ENCODE measurements at places on chromosomes 1 and 21.

GRCh38 chr1:116868385-116868784 lies 41.3 kb upstream of the PTGFRN start:
- no peak for DNase-seq

DNA sequence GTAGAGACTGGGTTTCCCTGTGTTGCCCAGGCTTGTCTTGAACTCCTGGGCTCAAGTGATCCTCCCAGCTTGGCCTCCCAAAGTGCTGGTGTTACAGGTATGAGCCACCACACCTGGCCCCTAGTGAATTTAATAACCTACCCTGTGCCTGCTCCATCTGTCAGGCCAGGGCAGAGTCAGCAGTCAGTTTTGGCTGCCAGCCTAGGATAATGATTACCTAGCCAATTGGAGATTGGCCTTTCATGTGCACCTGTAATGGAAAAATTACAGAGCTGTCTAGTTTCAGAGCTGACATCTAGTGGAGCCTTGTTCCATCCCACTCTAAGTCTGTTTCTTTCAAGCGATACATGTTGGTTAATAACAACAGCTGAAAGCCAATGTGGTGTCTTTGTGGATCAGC lies 92.0 kb downstream of the DIRAS3 start:
- no peak for DNase-seq

DNA sequence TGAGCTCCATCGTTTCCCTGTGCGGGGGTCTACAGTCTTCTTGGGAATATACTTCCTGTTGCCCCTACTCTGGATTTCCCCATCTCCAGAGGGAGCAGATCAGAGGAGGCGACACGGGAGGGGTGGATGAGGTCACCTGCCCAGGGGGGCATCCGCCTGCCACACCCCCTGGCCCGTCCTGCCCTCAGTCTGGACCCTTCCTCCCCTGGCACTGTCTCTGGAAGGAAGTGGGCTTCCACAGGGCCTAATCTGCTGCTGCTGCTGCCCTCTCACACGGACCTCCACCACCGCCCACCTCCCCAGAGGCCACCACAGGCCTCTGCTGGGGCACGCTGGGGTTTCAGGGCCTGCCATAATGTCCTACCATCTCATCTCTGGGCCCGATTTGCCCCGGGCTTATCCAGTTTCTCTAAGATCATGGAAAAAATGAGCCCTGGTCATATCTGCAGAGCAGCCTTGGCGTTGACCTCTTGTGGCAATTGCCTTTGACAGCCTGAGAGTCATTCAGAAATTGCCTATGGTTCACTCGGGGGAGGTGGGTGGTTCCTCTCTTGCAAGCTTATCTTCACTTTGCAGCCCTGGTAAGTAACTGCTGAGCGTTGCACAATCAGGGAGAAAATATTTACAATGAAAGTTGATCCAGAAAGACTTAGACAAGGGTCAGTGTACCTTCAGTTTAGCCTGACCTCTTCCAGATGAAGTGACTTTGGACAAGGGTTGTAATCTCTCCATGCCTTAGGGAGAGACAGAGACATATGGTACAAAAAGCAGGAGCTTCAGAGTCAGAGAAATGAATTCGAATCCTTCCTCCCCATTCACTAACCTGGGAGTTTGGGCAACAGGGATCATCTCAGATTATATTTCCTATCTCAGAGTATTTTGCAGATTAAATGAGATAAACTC lies 252.4 kb downstream of the TOMM20 start:
- DNase-seq = no peak

DNA sequence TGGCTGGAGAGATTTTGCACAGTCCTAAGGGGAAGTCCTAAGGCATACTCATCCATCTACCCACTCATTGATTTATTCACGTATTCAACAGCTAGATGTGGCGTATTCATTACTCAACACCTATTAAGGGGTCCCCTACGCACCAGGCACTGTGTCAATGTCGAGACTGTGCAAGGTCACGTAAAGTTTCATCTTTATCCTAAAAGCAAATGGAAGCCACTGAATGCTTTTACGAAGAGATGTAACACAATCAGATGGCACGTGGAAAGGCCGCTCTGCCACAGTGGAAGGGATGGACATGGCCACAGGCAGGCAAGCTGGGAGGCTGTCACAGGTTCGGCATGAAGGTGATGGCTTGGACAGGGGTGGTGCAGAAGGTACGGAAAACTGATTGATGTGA lies 66.3 kb upstream of the ZBTB18 start:
- no peak for DNase-seq

DNA sequence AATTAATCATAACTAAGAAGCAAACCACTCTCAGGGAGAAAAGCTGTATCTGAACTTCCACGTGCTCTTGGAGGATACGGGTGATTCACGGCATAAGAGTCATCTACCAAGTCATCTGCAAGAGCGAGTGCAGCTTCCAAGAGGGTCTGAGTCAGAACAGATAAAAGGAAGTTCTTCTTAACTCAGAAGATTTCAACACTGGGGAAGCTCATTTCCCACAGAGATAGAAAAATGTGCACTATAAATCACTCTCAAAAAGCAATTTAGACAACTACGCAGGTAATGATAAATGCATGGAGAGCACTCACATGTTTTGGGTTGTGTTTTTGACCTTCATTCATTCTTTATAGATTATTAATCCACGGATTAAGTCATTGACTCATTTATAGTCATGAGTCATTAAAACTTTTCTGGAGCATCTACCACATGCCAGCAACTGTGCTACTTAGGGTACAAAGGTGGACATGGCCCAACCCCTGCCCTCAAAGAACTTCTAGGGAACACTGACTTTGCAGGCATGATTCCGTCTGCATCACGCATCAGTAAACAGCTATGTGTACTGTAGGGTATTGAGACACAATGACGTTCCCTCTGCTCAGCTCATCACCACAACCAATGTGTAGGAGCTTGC lies 20.8 kb downstream of the KCNJ15 start:
- no peak for DNase-seq

- no peak for DNase-seq
Observed at GRCh38 chr1:55524006-55524405, 308.8 kb upstream of the USP24 start.

- DNase-seq = no peak
Observed at GRCh38 chr1:9603766-9604753, 15.3 kb downstream of the TMEM201 start.

DNA sequence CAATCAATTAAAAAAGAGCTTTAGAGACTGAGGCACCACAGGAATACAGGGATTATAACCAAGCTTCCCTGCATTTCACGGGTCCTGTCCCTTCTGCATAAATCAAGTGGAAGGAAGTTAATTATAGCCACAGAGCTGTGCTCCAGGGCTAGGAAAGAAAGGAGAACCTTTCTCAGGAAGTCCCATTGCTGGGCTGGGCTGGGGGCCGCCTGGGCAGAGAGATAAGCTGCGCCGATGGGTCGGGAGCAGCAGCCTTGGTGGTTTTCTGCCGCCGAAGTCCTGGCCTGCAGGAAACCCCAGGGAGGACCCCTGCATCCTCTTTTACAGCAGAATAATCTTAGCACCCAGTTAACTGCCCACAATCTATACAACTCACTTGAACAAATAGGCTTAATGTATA lies 12.6 kb upstream of the CD34 start:
- DNase-seq = no peak

DNA sequence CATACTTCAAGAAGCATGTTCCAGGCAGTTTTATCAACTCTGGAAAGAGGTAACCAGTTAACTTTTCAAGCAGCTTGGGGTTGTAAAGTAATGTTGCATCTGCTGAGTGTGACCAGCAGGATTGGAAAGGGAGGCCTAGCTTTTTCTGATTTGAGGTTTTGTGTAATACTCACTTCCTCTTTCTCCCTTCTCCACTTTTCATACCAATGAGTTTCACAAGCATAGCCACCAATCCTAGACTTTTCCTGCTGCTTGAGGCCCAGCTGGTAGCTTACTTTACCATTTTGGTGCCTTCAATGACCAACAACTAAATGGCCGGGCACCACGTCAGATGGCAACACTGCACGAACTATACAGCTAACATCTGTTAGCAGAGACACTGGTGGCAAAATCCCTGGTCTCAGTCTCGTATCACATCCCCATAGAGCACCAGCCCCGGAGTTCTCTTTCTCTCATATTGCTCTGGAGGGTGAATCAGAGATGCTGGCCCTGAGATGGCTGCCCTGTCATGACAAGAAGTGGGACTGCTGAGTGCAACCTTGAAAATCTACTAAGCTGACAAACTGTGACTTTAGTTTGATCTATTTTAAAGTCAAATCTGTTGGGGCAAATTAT lies 14.8 kb upstream of the GPR88 start:
- DNase-seq = no peak

DNA sequence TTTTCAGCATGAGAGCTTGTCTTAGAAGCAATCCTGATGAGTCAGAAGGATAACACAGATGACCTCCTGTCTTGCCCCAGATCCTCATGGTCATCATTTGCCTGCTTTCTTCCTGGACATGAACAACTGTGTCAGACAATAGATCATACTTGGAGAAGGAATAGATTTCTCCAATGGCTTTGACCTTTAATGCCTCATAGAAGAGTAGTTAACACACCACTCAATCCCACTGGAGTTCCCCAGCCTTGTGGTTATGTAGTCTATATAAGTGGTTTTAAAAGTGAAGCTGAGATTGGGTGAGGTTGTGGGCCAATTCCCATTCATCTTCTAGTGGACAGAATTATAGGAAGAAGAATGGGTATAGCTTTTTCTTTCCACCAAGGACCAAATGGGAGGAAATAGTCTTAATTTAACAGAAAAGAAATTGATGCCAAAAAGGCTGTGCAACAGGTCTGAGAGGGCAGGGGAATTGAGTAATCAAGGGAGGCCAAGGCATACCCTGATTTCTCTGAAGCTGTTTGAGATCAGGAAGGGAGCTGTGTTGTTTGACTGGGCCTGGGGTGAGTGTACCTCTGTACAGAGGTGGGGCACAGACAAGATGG lies 14.4 kb downstream of the PRCC start:
- DNase-seq = no peak

GRCh38 chr1:201566933-201567801 lies 28.2 kb downstream of the NAV1 start:
- DNase-seq = no peak

GRCh38 chr1:118920124-118920717 lies 67.9 kb downstream of the TBX15 start:
- no peak for DNase-seq

DNA sequence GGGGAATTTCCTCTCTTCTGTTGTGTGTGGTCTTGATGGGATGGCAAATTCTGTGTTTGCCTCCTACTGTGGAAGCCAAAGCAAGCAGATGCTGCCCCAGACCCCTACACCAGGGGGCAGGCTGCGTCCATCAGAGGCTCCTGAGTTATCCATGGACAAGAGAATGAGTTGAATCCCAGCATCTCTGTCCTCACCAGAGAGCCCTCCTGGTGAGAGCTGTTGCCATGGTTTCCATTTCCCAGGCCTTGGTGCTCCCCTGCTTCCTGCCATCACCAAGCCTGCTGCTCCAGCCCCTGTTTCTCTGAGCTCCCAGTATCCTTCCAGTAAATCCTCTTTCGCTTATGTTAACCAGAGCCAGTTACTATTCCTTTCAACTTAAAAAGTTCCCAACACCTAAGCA lies 20.4 kb upstream of the GNG12 start:
- no peak for DNase-seq

GRCh38 chr1:207261971-207262370 lies 59.5 kb upstream of the CD55 start:
- DNase-seq = no peak

GRCh38 chr1:50425376-50426107 lies 2.3 kb upstream of the DMRTA2 start:
- DNase-seq = no peak

DNA sequence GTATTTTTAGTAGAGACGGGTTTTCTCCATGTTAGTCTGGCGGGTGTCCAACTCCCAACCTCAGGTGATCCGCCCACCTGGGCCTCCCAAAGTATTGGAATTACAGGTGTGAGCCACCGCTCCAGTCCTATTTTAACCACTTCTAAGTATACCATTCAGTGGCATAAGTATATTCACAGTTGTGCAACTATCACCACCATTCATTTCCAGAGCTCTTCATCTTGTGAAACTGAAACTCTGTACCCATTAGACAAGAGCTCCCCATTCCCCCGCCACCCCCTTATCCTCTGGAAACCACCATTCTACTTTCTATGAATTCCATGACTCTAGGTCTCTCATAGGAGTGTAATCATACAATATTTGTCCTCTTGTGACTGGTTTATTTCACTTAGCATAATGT lies 40.2 kb upstream of the CAMTA1 start:
- no peak for DNase-seq

GRCh38 chr1:2378956-2379732 lies 12.2 kb downstream of the MORN1 start:
- DNase-seq = no peak

DNA sequence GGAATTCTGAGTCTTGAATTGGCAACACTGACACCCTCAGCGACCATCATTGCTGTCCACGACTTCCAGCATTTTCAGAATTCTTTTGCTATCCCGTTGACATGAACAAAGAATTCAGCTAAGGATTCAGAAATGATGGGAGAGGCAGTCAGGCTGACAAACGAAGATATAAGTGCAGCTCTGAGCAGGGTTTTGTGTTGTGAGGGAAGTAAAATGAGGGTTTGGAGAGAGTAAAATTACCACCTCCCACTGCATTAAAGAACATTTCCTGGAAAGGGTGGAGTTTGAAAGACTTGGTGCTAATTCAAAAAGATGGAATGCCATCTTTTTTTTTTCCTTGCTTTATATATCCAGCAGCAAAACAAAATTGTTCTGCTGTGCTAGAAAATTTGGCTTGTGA lies 4.9 kb upstream of the ELK4 start:
- no peak for DNase-seq

DNA sequence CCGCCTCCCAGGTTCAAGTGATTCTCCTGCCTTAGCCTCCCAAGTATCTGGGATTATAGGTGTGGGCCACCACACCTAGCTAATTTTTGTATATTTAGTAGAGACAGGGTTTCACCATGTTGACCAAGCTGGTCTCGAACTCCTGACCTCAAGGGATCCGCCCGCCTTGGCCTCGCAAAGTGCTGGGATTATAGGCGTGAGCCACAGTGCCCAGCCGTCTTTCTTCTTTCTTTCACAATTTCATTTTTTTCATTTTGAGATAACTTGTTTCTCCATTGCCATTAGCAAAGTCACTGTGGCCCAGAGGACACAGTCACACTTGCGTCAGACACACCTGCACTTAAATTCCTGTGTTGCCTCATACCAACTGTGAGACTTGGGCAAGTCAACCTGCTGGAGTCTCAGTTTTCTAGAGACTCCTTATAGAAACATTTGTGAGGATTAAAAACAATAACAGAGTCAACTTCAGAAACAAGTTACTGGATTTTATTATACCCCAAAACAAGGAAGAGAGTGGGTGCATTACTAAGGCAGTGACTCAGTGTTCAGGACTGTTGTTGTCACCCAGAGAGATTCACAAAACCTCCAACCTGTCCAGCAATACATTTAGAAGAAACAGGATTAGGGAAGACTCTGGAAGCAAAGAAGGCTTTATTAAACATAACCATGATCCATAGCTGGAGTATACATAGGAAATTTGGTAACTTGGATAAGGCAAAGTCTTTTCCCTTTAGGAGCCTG lies 2.6 kb downstream of the TEDDM1 start:
- DNase-seq = no peak

- DNase-seq = no peak
Observed at GRCh38 chr1:185074307-185074706, 28.9 kb downstream of the RNF2 start.

DNA sequence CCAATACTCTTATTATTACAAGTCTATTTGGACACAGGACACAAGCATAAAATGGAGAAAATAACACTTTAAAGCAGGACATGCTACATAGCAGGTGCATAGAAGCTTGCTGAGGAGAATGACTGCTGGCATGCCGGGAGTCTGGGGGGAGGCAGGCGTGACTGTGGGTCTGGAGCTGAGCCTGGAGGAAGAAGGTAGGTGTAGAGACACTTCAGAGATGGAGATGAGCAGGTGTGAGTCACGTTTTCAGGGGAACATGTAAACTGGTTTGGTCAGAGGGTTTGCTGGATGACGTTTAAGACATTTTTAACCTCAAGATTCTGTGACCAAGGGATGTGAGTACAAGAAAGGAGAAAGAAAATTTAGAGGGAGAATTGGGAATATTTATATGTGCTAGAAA lies 24.5 kb downstream of the OSCP1 start:
- DNase-seq = no peak

Measured in stimulated activated CD8-positive, alpha-beta memory T cell treated with anti-CD3 and anti-CD28 coated beads, Interleukin-7, amount 100 ng/mL, for 24 hours (primary cell).